ENCODE measurements at places on chromosomes 12 and 14.

DNA sequence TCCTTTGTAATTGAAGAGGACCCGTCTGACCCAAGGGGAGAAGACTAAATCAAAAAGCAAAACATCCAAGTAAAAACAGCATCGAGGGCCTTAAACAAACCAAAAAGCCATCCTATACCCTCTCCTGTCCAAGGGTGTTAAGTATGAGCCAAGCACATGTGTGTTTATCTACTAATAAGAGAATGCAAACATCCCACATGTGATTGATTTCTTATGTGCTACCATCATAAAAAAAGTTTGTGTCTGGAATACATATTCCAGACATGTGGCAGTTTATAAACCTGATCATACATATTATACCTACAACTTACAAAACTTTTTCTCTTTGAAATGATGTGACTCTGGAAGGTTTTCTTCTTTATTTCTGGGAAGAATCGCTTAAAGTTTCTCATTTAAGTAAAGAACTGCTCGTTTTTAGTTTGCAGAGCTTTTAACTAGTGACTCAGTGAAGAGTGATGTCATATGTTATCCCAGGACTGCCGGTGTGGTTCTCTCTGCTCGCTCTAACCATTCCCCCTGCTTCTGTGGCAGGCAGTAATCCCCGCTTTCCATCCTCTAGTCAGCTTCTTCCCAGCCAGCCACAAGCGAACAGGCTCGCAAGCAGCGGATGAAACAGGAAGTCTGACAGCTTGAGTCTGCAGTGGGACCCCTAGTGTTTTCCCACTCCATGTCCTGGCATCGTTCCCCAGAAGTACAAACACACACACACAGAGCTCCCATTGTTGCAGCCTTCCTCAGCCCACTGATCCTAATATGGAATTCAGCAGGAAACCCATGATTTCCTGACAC lies 431 bp upstream of the RHOJ start:
- peak; percentile 93 for DNase-seq

GRCh38 chr14:33780035-33780434 lies 170.8 kb downstream of the EGLN3 start:
- no peak for DNase-seq

- no peak for DNase-seq
These were observed 151.3 kb downstream of the RAD51B start for GRCh38 chr14:67970923-67971322.

- DNase-seq: no peak
These were observed 22.7 kb downstream of the LRRC74A start for GRCh38 chr14:76848879-76849278.

GRCh38 chr12:13211859-13212664 lies 15.5 kb downstream of the EMP1 start:
- peak; percentile 67 for DNase-seq

DNA sequence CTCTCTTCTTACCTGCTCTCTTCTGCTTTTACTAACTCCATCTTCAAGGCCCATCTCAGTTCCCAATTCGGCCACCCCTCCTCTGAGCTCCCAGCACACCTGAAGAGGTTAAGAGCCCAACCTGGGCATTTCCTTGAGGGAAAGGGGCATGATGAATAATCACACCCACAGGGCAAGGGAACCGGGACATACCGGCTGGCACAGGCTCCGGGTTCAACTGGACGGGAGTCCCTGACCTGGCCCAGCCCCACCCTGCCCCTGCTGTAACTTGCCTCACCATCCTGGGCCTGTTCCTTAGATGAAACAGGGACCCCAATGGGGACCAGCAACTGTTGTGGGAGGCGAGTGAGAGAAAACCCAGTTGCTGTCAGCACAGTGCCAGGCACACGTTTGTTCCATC lies 8.5 kb downstream of the CCDC85C start:
- DNase-seq: no peak

DNA sequence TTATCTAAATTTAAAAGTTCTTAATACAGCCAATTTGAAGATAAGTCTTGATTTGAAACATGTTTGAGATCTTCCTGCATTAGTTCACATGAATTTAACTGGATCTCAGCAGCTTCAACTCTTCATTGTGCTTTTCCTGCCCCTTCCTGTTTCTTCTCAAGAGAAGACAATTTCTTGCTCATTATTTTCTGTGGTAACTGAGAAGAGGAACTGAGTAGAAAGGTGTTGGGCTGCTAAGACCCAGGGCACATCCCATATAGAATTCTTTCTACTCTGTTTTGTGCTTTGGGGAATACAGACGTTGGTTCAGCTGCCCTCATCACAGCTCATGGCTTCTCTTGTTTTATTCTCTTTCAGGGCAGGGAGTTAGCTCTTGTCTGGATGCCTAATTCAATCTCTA lies 110.2 kb downstream of the SNAPC1 start:
- DNase-seq: no peak

GRCh38 chr12:97306147-97306546 lies 156.5 kb upstream of the RMST start:
- no peak for DNase-seq
